ENCODE measurements at places on chromosomes 5 and 9. TPM values are rescaled to one million over a fixed set of nuclear protein-coding genes. Genes with fewer than 3 reads are reported as not detected.

- no peak overlapping the region for H3K27ac ChIP-seq
- H3K4me1 ChIP-seq = peaks cover 23% of the 10 kb centered on the region
- peaks cover 4% of the 10 kb centered on the region for H3K27me3 ChIP-seq
- no peak for DNase-seq
- no peaks in the 10 kb centered on the region for H3K36me3 ChIP-seq
These were observed 100.8 kb upstream of the TBCA start for GRCh38 chr5:77876862-77877502.

GRCh38 chr5:153598099-153598498 is 107.6 kb downstream of the GRIA1 start:
- no peaks in the 10 kb centered on the region for H3K27me3 ChIP-seq
- H3K4me1 ChIP-seq = peaks cover 2% of the 10 kb centered on the region
- no peak overlapping the region for H3K4me3 ChIP-seq
- DNase-seq = no peak
- H3K27ac ChIP-seq = no peak overlapping the region

Gene DBH
- not detected for total RNA-seq

Gene PPP3R2
- not detected for total RNA-seq

GRCh38 chr5:86439593-86440110 is 178.1 kb upstream of the COX7C start:
- H3K27me3 ChIP-seq = no peaks in the 10 kb centered on the region
- no peak overlapping the region for H3K27ac ChIP-seq
- DNase-seq = no peak
- H3K4me3 ChIP-seq = no peak overlapping the region
- no peaks in the 10 kb centered on the region for H3K4me1 ChIP-seq
- H3K36me3 ChIP-seq = no peaks in the 10 kb centered on the region

Gene SPAG8
- total RNA-seq = 1.5 TPM

DNA sequence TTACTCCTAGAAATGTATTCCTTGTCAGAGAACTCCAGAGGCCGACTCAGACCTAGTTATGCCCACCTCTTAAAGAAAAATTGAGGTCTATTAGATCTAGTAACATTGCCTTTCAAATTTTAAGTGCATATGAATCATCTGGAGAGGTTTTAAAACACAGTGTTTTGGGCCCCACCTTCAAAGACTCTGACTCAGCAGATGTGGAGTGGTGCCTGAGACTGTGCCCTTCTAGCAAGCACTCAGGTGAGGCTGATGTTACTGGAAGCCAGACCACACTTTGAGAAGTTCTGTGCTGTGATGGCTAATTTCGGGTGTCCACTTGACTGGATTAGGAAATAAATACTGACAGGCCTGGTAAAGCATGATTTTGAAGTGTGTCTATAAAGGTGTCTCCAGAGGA is 10.6 kb downstream of the FOXB2 start:
- H3K36me3 ChIP-seq = no peaks in the 10 kb centered on the region
- no peak overlapping the region for H3K4me3 ChIP-seq
- H3K27ac ChIP-seq = no peak overlapping the region

GRCh38 chr9:84123648-84124406 is 143.2 kb downstream of the RMI1 start:
- H3K27me3 ChIP-seq = peaks cover 6% of the 10 kb centered on the region
- no peak for DNase-seq
- H3K27ac ChIP-seq = no peak overlapping the region
- no peak overlapping the region for H3K4me3 ChIP-seq
- no peaks in the 10 kb centered on the region for H3K36me3 ChIP-seq

Gene IFNA2
- not detected for total RNA-seq

Gene PAEP
- not detected for total RNA-seq

Gene SOX30
- total RNA-seq = 0.11 TPM

GRCh38 chr5:139694556-139695177 is 46.5 kb downstream of the CXXC5 start:
- no peak overlapping the region for H3K4me3 ChIP-seq
- H3K36me3 ChIP-seq = no peaks in the 10 kb centered on the region
- peaks cover 25% of the 10 kb centered on the region for H3K27me3 ChIP-seq
- H3K27ac ChIP-seq = no peak overlapping the region

Gene TRIM14
- 41.5 TPM for total RNA-seq

Gene PAXX
- total RNA-seq = 60.5 TPM

DNA sequence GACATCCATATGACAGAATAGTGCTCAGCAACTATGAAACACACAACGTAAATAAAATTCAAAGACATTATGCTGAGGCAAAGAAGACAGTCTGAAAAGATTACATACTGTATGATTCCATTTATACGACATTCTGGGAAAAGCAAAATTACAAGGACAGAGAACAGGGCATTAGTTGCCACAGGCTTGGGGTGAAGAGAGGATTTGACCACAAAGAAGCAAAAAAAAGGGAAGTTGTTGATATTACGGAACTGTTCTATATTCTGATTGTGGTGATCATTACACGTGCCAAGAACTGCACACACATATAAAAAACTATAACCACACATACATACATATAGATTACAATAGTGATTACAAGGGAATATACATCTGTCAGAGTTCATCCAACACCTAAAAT is 24.1 kb downstream of the CDK5RAP2 start:
- H3K4me1 ChIP-seq = peaks cover 9% of the 10 kb centered on the region
- DNase-seq = no peak
- no peak overlapping the region for H3K27ac ChIP-seq

DNA sequence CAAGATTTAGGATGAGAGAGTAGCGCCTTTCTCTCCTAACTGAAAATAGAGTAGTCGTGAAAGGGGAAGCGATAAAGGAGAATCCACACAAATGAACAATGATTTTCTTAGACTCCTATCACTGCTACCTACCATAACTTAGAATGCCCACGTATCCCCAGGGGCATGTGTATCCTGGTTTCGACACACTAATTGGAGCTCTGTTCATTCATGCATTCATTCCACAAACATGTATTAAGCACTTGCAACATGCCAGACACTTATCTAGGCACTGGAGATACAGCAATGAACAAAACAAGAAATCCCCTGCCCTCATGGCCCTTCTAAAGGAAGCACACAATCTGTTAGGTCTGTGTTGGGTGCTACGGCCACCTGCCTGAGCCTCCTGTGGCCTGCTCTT is 40.0 kb downstream of the ARL15 start:
- H3K4me1 ChIP-seq = no peaks in the 10 kb centered on the region
- no peaks in the 10 kb centered on the region for H3K36me3 ChIP-seq
- H3K27me3 ChIP-seq = no peaks in the 10 kb centered on the region
- H3K27ac ChIP-seq = no peak overlapping the region
- no peak overlapping the region for H3K4me3 ChIP-seq

- no peaks in the 10 kb centered on the region for H3K4me1 ChIP-seq
- DNase-seq = no peak
- no peak overlapping the region for H3K27ac ChIP-seq
- no peaks in the 10 kb centered on the region for H3K27me3 ChIP-seq
- H3K36me3 ChIP-seq = peaks cover 11% of the 10 kb centered on the region
- H3K4me3 ChIP-seq = no peak overlapping the region
These were observed 235.0 kb downstream of the FANCC start for GRCh38 chr9:95082401-95083084.

Gene CDHR2
- 0.64 TPM for total RNA-seq

GRCh38 chr9:78826527-78826926 is 529.6 kb downstream of the PSAT1 start:
- no peaks in the 10 kb centered on the region for H3K4me1 ChIP-seq
- DNase-seq = no peak
- no peaks in the 10 kb centered on the region for H3K36me3 ChIP-seq
- H3K27me3 ChIP-seq = no peaks in the 10 kb centered on the region
- H3K4me3 ChIP-seq = no peak overlapping the region

DNA sequence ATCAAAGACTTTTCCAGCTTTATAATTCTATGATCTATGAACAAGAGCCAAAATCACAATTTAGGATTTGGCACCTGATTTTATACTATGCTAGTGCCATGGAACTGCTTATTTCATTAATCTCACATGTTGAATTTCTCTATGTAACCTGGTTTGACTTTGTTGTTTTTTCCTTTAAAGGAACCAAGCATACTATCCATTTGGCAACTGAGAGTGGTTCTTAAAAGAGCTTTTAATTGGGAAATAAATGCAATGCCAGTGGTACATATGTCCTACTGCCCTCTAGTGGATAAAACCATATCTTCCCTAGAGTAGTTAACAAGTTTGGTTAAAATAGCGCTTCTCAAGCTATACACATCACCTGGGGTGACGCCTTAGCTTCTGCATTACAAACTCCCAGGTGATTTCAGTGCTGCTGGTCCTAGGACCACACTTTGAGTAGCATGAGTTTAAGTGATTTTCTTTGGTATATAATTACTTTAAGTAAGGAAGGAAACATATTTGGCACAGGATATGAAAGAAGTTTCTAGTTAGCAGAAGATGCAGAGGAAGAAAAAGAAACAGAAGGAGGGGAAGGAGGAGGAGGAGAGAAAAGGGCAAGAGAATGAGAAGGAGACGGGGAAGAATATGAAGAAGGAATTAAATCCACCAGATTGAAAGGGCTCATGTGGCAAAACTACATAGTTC is 56.8 kb downstream of the FGF10 start:
- no peak overlapping the region for H3K27ac ChIP-seq
- H3K36me3 ChIP-seq = no peaks in the 10 kb centered on the region
- no peak overlapping the region for H3K4me3 ChIP-seq
- H3K27me3 ChIP-seq = no peaks in the 10 kb centered on the region
- no peak for DNase-seq

DNA sequence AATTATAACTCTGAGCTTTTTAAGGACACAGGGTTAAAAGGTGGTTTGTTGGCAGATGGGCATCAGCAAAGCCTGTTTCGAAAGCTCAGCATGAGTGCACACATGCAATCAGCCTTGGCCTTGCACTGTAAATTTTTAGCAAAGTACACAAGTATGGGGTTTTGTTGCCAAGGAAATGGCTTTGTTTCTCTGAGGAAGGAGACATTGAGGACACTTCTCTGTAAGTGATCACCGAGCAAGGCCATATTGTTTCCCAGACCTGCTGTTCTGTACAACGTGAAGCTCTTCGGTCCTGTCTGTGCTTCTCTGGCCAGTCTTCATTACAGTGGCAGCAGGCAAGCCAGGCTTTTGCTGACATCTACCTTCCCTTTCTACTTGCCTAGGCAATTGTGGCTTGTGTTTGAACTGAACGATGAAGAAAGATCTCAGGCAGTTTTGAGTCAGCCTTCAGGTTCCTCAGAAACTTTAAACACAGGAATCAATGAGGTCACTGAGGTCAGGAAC is 27.9 kb upstream of the GLRX start:
- no peaks in the 10 kb centered on the region for H3K36me3 ChIP-seq
- no peak for DNase-seq
- peaks cover 6% of the 10 kb centered on the region for H3K27me3 ChIP-seq
- H3K4me3 ChIP-seq = no peak overlapping the region
- peaks cover 6% of the 10 kb centered on the region for H3K4me1 ChIP-seq

GRCh38 chr9:12773562-12773961 is 1.3 kb upstream of the LURAP1L start:
- no peak for DNase-seq
- H3K36me3 ChIP-seq = no peaks in the 10 kb centered on the region
- H3K4me1 ChIP-seq = peaks cover 6% of the 10 kb centered on the region
- no peak overlapping the region for H3K4me3 ChIP-seq
- no peak overlapping the region for H3K27ac ChIP-seq

Gene C9
- not detected for total RNA-seq

Gene PURA
- 11.0 TPM for total RNA-seq

GRCh38 chr5:158419186-158419585 is 560.2 kb upstream of the CLINT1 start:
- no peaks in the 10 kb centered on the region for H3K36me3 ChIP-seq
- H3K4me1 ChIP-seq = no peaks in the 10 kb centered on the region
- no peak overlapping the region for H3K4me3 ChIP-seq
- DNase-seq = no peak

- no peaks in the 10 kb centered on the region for H3K36me3 ChIP-seq
- DNase-seq = no peak
- peaks cover 18% of the 10 kb centered on the region for H3K27me3 ChIP-seq
- no peak overlapping the region for H3K4me3 ChIP-seq
- no peaks in the 10 kb centered on the region for H3K4me1 ChIP-seq
These were observed 171.7 kb downstream of the MACROH2A1 start for GRCh38 chr5:135227064-135228022.

Measured in activated T-helper 2 cell treated with anti-CD3 and anti-CD28 coated beads, Interferon-gamma antibody, Interleukin-2, Interleukin-4, amounts not matched to agents 10 μg/mL and 5 μg/mL and 100 μg/mL, durations not matched to agents 14 hours and 24 hours and 36 hours (primary cell).